ENCODE measurements at places on chromosomes 5 and 9.

- DNase-seq, result no peak
Observed at GRCh38 chr5:118981783-118982182, 6.6 kb downstream of the DTWD2 start.

- DNase-seq, result no peak
Observed at GRCh38 chr5:7261049-7261448, 134.9 kb upstream of the ADCY2 start.

DNA sequence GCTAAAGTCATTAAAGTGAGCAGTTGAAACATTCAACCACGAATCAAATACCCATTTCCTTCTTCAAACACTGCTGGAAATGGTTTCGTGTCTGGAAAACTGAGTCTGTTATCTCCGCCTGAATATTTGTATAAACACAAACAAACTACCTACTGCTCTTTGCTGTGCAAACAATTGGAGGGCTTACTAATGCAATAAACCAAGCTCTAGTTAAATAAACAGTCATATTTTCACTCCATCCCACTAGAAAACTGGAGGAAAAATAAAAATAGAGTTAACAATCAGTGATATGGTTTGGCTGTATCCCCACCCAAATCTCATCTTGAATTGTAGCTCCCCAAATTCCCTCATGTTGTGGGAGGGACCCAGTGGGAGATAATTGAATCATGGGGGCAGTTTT, 397.6 kb downstream of the RASEF start:
- DNase-seq, result no peak

GRCh38 chr9:17402309-17402708, 176.6 kb upstream of the SH3GL2 start:
- DNase-seq, result no peak

DNA sequence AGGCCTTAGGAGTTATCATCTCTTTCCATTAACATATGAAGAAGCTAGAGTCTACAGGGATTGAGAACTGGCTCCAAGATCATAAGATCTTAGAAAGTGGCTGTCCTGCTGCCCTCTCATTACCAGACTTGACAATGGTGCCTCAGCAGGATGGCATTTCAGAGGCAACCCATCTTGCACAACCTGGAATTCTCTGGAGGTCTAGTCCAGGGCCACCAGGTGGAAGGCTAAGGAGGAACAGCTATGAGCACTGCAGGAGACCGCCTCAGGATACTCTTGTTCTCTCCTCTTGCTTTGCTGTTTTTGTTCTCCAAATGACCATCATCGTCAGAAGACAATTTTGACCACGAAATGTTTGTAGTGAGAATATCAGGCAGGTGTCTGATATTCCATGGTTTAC, 322.6 kb downstream of the FBXL17 start:
- no peak for DNase-seq

- no peak for DNase-seq
Observed at GRCh38 chr5:82526540-82526939, 248.4 kb upstream of the RPS23 start.

GRCh38 chr5:110807169-110807568, 68.4 kb downstream of the SLC25A46 start:
- no peak for DNase-seq

DNA sequence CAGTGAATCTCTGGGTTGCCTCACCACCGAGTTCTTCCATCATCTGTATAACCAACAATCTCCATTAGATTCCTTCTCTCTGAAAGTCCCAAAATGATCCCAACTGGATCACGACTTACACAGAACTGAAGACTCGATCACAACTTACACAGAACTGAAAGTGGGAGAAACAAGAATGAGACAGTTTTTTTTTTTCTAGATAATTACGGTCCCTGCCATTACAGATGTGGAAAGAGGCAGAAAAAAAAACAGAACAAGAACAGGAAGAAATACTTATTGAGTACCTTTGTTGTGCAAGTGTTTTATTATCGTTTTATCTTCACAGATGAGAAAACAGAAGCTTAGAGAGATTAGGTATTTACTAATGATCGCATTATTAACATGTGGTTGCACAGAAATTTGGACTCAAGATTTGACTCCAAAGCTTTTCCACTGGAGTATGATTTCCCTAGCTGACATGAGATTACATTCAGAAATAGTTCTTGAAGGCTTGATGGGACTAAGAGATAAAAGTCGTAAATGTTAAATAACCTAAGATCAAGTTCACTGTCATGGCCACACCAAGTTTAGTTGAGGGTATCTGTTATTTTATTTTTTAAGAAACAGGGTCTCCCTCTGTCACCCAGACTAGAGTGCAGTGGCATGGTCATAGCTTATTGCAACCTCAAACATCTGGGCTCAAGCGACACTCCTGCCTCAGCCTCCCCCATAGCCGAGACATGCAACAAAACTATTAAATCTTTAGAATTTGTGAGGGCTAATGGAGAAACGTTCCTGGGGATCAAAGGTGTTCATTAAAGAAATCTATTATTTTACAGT, 8.9 kb downstream of the PLK2 start:
- no peak for DNase-seq

GRCh38 chr9:82412586-82413305, 424.2 kb downstream of the SPATA31D1 start:
- DNase-seq, result no peak

DNA sequence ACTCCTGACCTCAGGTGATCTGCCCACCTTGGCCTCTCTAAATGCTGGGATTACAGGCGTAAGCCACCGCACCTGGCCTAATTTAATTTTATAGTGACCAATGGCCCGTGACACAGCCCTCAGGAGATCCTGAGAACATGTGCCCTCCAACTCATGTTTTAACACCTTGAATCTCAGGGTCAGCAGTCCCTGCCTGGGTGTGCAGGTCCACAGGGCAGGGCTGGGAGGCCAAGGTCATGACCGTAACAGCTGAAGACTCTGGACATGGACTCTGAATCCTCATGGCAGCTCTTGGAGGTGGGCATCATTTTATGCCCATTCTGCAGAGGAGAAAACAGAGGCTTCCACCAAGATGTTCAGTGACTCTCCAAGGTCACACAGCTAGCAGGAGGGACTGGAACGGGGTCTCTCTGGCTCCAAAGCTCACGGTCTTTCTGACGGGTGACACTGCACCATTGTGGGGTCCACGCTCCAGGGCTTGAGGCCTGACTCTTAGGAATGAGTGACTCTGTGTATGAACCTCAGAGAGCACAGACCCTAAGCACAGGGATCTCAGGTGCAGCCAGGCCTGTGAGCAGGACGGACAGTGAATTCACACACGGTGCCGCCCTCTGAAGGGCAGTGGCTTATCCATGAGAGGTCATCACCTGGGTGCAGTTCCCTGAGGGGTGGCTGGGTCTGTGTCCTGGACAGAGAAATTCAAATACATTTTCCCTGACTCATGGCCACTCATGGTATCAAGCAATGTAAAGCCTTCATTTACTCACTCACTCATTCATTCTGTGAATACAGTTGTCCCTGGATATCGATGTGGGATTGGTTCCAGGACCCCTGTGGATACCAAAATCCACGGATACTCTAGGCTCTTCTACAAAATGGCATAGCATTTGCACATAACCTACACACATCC, 32.8 kb upstream of the LAMC3 start:
- no peak for DNase-seq

DNA sequence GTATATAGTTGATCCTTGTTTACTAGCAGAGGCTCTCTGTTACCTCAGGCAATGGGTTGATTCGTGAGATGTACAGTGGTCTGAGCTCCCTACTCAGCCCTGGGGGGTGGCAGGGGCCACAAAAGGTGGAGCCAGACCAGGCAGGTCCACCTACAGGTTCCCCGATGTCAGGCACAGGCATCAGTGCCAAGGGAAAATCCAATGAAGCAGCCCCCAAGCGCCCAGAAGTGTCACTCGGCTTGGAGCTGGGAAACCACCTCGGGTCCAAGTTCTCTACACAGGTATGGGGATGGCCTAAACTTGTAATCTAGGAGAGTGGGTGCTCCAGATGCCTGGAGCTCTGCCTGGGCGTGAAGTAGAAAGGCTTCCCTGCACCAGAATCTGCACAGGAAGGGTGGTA, 188.8 kb downstream of the KIAA0825 start:
- no peak for DNase-seq

- DNase-seq, result no peak
Observed at GRCh38 chr5:5231576-5231975, 91.4 kb downstream of the ADAMTS16 start.

GRCh38 chr5:58326022-58326421, 133.9 kb downstream of the PLK2 start:
- no peak for DNase-seq

DNA sequence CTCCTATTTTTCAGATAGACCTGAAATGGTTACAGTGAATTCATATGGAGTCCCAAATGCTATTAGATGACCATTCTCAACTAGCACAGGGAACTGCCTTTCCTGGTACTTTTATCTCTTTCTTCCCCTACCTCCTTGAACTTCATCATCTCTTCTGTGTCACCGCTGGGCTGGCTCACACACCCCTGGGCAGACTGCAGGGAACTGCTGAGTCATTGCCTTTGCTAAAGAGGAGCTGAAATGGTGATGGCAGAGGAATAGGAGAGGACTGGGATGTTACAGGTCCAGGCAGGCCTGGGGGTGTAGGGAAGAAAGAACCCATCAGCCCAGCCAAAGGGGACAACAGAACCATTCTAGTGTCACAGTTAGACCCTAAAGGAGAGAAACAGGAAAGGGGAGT, 322.3 kb downstream of the ASTN2 start:
- DNase-seq, result no peak

- no peak for DNase-seq
Observed at GRCh38 chr9:8679371-8679822, 879.8 kb upstream of the DMAC1 start.

DNA sequence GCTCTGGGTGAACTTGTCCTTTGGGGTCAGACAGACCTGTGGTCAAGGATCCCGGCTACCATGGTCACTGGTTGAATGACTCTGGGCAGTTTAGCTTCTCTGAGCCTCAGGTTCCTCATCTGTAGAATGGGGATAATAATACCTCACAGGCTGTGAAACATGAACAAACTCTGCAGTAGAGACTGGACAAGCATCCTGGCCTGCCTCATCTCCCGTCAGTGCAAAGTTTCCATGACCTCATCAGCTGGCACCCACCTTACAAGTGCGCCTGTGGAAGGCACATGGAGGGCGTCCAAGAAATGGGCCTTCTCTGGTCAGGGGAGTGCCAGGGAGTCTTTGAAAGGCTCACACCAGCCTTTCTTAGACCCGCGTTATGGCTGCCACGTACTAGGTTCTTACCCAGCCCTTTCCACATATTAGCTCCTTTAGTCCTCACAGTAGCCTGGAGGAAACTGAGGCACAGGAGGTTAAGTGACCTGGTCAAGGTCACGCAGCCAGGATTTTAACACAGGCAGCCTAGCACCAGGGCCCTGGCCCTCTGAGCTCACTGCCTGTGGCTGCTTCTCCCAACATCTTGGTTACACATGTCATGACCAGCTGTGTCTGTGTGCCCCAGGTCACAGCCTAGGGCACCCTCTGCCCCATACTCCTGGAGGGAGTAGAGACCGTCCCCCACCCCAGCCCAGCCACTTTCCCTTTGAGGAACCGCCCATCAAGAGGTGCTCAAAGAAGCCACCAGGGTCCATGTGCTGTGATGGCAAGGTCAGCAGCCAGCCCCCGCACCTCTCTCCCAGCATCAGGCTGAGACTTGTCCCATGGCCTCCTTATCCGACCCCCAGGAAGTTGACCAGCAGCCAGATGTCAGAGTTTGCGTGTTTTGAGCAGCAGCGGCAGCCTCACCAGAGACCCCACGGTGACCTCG, 39.4 kb upstream of the RPL26L1 start:
- DNase-seq, result no peak

DNA sequence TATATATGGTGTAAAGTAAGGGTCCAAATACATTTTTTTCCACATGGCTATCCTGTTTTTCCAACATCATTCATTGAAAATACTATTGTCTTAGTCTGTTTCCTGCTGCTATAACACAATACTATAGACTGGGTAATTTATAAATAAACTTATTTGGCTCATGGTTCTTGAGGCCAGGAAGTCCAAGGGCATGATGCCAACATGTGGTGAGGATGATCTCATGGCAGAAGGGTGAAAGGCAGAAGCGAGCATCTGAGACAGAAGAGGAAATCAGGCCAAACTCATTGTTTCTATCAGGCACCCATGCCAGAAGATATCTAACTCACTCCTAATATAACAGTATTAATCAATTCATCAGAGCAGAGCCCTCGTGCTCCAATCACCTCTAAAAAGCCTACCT, 42.6 kb downstream of the ANKRD55 start:
- DNase-seq, result no peak

DNA sequence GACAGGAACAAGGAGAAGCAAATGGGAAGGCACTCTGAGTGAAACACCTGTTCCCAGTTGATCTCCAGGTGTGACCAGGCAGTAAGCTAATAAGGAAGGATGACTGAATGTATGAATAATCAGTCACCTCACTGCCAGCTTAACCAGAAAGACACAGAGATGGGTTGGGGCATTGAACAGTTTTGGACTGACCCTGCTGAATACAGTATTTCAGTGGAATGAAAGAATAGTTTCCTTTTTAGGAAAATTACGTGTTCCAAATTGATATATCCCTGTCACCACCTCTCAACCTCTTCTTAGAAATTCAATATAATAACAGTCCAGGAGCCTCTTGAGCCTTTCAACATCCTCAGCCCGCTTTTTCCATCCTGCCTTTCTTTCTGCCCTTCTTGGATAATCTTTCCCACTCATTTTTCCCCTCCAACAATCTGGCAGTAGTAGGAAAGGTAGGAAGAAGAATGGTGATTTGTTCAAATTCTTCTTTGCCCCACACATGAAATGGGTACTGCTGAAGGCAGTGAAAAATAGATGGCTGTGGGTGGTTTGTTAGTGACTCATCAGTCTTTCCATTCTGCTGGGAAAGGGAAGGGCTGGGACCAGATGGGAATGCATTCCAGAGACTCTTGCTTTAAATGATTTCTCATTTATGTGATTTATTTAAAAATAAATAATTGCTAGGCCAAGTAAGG, 117.9 kb downstream of the ZSWIM6 start:
- no peak for DNase-seq

GRCh38 chr5:96961053-96961452, 25.2 kb downstream of the LNPEP start:
- DNase-seq, result no peak

GRCh38 chr9:95307538-95307937, 10.0 kb downstream of the FANCC start:
- DNase-seq, result no peak

DNA sequence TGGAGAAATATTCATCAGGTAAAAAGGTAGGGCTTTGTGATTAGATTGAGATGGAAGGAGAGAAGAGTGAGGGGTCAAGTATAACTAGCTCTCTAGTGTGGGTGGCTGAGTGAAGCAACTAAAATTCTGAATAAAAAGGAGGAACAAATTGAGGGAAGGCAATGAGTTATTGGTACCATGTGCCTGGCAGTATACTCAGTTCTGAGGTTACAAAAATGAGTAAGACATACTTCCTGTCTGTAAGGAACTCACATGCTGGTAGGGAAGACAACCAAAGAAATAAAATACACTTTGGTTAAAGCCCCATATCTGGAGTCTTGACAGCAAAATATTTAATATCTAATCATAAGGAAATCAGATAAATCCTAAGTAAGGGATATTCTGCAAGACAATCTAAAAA, 476.8 kb upstream of the C9orf72 start:
- no peak for DNase-seq

- no peak for DNase-seq
Observed at GRCh38 chr9:2414465-2414864, 207.1 kb upstream of the VLDLR start.

- DNase-seq, result no peak
Observed at GRCh38 chr5:96709152-96709821, 47.1 kb downstream of the CAST start.

All from stimulated activated CD4-positive, alpha-beta T cell treated with anti-CD3 and anti-CD28 coated beads, Interleukin-12 subunit alpha, Interleukin-12 subunit beta, amount 100 ng/mL, for 48 hours (primary cell).